AG10803 (cell line): ENCODE measurements at places on chromosomes 5 and 9.

- no peak for DNase-seq
These were observed 186.7 kb downstream of the DCP2 start for GRCh38 chr5:113163328-113163727.

DNA sequence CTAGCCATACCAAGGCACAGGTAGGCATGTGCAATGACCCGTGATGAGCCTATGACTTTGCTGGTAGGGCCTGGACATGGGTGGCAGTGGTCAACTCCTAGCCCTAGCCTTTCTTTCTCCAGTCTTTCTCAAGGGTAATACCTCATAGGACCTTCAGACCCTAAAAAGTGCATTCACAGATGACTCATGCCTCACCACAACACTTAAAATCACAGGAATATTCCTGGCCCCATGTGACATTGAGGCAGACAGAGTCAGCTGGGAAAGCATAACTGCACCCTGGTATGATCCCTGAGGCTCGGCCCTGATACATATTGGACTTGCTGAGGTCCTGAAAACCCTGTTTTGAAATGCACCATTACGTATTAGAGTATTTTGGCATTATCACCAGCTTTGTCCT is 449.5 kb downstream of the HINT1 start:
- DNase-seq, result no peak

DNA sequence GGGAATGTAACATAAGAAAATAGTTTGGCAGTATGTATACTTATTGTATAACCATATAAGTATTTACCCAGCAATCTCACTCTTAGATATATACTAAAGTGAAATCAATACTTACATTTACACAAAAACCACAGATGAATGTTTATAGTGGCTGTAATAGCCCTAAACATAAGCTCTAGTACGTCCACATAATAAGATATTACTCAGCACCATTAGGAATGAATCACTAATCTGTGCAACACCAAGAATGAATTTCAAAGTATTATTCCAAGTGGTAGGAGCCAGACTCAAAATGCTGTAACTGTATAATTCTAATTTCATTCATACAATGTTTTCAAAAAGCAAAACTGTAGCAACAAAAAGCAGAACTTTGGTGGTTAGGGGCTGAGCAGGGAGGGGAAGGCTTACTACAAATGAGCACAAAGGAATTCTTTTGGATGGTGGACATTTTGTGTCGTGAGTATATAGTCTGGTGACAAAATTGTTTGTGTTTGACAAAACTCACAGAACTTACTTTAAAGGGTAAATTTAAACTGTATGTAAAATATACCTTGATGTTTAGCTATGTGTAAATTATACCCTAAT is 11.9 kb upstream of the C5orf46 start:
- DNase-seq, result no peak

DNA sequence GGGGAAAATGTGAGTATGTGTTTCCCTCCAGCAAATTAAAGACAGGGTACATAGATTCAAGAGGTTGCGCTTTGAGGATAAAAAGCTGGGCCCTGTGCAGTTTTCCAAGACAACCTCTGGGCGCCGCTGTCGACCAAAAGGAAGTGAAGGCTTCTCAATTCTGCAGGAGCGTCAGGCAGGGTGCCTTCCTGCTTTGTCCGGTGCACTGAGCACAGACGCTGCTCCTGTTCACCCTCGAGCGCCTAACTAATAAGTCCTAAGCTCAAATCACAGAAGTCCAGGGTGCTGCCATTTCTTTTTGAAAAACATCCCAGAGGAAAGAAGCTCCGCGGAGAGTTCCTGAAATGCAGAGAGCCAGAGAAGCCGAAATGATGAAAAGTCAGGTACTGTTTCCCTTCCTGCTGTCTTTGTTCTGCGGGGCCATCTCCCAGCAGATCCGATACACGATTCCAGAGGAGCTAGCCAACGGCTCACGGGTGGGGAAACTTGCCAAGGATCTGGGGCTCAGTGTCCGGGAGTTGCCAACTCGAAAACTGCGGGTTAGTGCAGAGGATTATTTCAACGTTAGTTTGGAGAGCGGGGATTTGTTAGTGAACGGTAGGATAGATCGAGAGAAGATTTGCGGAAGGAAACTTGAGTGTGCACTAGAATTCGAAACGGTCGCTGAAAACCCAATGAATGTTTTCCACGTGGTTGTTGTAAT is at the start of gene PCDHGB1:
Gene PCDHGB1, plus strand, starts transcription at position 183 of the 703 bp plus-strand sequence. Its CDS starts 162 bp downstream, at position 345.
- DNase-seq, result peak; percentile 69

DNA sequence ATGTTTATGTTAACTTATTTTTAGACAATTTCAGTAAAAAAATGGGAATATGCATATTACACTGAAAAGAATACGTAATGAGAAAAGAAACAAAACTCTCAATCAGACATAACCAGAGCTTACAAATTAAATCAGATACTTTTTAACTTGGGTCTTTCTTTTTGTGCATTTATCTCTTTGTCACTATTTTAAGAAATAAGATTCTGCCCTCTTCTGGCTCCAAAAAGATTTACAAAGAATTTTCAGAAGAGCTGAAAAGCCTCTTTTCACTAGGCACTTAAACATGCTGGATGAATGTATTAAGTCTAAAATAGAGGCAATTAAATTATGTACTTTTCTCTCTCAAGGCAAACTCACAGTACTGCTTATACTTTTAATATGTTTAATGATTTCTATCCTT is 55.5 kb downstream of the CEP120 start:
- peak; percentile 25 for DNase-seq

GRCh38 chr9:4922101-4922500 is 63.0 kb upstream of the JAK2 start:
- DNase-seq, result no peak

DNA sequence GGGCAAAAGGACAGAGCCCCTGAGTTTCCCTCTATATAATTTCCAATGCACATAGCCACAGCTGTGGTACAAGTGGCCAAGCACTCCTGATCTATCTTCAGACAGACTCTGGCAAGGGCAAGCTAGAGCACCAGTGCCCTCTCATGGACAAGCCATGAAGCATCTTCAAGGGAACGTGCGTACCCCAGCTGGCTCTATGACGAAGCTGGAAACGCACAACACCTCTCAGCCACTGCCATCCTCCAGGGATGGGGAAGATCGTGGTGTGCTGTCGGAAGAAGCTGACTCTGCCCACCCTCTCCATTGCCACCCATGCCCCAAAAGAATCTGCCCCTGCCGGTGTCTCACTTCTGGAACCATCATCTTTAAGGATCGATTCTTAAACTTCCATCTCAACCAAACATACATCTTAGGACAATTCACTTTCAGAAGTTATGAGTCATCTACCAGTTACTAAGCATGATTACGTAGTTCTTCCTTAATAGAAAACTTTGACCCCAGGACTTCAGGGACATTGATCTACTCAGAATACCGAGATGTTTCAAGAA is 482.9 kb downstream of the AGTPBP1 start:
- peak; percentile 70 for DNase-seq

DNA sequence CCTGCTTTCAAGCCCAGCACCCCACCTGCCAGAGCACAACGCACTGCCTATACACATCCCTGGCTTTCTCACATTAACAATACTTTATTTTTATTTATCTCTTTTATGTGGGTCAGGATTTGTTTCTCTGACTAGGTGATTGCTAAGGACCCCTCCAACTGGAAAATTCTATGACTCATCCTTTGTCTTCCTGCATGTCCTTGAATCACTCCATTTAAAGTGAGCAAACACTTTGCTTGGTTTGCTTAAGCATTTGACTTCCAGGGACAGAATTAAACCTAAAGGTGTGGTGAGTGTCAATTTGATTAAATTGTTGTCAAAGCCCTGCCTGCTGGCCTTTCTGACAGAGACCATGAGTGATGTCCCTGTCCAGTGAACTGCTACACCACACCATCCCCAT is 536.5 kb upstream of the BRINP1 start:
- DNase-seq, result no peak

DNA sequence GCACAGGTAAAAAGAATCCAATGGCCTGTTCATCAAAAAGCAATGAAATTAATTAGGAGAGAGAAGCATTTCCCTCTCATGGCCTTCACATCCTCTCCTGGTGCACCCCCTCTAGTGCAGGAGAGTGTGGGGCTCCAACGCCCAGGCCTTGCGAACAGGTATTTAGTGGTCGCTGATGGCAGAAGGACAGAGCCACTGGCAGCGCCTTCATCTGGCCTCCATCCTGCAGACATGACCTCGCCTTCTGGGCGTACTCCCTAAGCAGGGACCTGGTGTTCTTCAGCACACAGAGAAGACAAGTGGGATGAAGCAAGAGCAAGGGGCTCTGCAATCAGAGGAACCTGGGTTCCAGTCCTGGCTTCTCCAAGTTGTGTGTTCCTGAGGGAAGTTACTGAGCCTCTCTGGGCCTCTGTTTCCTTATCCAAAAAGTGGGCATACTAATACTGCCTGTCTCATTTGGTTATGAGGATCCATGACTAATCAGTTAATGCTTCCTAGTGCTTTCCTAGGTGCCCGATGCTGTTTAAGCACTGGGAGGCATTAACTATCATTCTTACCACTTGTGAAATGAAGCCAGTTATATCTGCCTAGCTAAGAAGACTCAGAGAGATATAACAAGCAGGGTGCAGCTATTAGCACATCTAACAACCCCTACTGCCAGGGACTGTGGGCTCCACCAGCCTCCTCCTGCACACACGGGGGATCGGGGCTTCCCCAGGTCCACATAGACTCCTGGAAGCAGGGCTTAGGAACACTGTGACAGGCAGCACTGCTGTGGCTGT is 77.3 kb downstream of the SEMA4D start:
- DNase-seq, result no peak

- DNase-seq, result no peak
These were observed 60.9 kb upstream of the CHD1 start for GRCh38 chr5:98989727-98990126.

GRCh38 chr5:142017832-142018427 is 5.1 kb upstream of the GNPDA1 start:
- peak; percentile 40 for DNase-seq

- DNase-seq, result no peak
These were observed 75.5 kb upstream of the UNC5A start for GRCh38 chr5:176734756-176735342.

- no peak for DNase-seq
These were observed 203.4 kb downstream of the EFNA5 start for GRCh38 chr5:107467137-107467932.

DNA sequence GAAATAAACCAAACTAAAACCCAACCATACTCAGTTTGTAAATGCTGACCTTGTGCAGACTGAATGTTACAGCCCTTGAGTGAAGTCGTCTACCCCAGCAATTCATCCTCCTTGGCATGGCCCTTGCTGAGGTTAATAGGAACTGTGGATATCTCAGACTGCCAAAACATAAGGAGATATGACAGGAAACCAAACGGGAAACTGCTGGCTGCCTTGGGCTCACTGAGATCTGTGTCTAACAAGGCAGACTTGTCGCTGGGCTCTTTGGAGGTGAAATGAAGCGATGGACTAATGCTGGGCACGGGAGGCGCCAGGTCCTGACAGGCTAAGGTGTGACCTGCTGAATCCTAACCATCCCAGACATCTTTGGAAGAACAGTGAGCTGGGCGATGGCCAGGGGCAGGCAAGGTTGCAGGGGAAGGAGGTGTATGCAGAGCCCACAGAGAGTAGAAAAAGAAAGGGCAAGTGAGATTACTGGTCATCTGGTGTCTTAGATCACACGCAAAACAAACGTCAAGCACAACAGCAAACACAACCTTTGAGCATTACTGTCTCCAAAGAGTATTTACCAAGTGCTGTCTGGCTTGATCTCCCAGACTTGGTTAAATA is 44.6 kb upstream of the ALDH1A1 start:
- DNase-seq, result no peak

- peak; percentile 33 for DNase-seq
These were observed 10.0 kb upstream of the GRIN1 start for GRCh38 chr9:137128862-137129455.

DNA sequence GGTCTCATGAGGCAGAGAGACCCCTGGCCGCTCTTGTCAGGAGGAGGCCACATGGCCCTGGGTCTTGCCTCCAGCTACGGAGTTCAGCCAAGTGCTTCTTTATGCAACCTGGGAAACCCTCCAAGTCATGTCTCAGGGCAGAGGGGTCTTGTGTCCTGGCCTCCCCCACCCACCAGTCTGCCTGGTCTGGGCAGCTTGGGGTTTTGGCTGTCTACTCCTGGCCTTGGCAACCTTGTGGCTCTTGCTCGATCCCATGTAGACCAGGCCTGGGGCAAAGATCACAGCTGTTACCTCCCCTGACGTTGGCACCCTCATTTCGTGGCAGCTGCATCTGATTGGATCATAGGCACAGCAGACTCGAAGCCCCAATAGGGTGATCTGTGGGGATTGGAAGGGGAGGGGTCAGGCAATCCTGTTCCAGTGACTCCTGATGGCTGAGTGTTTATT is 28.4 kb downstream of the JADE2 start:
- no peak for DNase-seq
